CD4-positive, alpha-beta T cell treated with Interferon alpha-2 for 1 hour (primary cell): ENCODE measurements at places on chromosomes 1 and 21.

GRCh38 chr1:183877053-183877720, 72.3 kb downstream of the RGL1 start:
- no peak for DNase-seq

- DNase-seq: no peak
Measured at GRCh38 chr1:20552728-20553445, 514 bp downstream of the FAM43B start.

DNA sequence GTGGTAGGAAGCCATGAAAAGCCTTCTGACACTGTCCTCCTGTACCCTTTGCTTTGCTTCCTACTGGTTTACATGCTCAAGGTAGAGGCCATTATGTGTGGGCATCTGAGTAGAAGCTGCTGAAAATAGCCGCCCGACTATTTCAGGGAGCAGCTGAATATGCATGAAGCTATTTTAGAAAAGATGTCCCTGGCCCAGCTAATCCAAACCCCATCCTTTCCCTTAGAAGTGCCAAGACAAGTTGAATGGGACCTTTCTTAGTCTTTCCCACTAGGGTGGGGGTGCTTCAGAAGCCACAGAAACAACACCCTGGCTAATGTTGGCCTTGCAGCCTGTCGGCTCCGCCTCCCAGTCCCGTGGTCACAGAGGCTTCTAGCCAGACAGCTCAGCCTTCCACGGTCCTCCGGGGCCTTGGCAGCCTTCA, 205.1 kb upstream of the EDN2 start:
- DNase-seq: no peak

- DNase-seq: no peak
Measured at GRCh38 chr1:232980355-232980978, 30.1 kb downstream of the NTPCR start.

- no peak for DNase-seq
Measured at GRCh38 chr1:195105773-195106172, 1502.5 kb downstream of the KCNT2 start.

DNA sequence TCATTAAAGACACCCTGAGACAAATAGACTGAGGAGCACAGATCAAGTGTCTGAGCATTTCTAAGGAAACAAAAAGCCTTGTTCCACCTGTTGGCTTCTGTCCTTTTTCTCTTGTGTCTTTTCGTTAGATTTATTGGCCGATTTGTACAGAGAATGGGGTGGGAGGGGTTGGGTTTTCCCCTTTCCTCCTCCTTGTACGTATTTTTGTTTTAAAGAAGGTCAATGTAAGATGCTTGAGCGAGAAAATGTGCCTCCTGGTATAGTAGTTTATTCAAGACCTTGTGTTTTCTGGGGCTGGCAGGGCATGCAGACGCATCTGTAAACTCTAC, 1.2 kb downstream of the BCL9 start:
- DNase-seq: no peak

GRCh38 chr1:162944974-162945674, 84.1 kb upstream of the CCDC190 start:
- DNase-seq: no peak

GRCh38 chr1:224539971-224540370, 76.1 kb upstream of the CNIH3 start:
- DNase-seq: no peak

DNA sequence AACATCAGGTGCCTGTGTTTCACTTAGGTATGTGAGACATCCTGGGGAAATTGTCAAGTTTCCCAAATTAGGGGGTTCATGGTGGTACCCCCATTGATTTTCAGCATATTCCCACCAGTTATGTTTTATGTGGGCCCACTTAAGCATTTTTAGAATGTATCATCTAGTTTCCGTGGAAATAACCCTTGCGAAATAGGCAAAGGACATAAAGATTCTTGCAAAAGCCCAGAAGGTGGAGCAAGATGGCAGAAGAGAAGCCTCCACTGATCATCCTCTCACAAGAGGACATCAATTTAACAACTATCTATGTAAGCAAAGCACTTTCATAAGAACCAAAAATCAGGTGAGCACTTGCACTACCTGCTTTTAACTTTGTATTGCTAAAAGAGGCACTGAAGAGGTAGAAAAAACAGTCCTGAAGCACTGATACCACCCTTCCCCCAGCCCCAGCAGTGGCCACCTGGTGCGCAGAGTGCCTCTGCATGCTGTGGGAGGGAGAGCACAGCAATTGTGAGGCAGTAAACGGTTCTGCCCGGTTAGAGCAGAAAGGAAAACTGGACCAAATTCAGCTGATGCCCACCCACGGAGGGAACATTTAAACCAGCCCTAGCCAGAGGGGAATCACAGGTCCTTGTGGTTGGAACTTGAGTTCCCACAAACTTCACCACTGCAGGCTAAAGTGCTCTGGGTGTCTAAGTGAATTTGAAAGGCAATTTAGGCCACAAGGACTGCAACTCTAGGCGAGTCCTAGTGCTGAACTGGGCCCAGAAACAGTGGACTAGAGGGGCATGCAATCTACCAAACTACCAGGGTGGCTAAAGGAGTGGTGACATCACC, 23.2 kb downstream of the MCOLN2 start:
- DNase-seq: no peak
